Memory B cell (primary cell): ENCODE measurements at places on chromosomes 7 and 10.

DNA sequence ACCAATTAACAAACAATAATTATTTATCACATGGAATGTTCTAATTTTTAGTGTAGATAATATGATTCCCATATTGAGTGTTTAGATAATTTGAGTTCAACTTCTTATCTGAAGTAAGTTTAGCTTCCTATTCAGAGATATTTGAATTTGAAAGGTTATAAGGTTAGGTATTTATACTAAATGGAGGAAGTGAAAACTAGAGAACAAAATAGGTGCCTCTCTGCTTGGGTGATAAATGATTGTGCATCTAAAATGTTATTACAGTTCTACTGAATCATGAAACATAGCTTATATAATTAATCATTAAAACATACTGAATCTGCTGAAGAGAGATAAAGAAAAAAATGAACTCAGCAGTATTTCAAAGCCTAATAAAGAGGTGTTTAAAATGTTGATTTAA lies 1174.3 kb downstream of the XPNPEP1 start:
- no peak for DNase-seq

- peak; percentile 74 for DNase-seq
Measured at GRCh38 chr7:26078437-26079336, 73.3 kb upstream of the NFE2L3 start.

DNA sequence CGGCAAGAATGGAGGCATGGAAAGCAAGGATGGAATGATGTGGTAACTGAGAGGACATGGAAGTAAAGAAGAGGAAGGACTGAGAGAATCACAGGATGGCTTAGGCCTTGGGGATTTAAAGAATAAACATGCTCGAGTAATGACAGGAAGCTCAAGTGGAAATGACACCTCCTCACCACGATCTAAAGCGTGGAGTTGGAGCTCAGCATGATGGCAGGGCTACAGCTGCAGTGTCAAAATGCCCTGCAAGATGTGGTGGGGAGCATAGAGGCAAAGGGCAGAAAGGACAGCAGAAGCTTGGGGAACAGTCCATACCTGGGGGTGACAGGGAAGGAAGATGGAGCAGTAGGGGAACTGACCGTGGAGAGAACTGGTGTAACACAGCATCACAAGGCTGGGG lies 229.5 kb upstream of the PLXNA4 start:
- no peak for DNase-seq

GRCh38 chr7:6530626-6531491 lies 20.4 kb downstream of the GRID2IP start:
- peak; percentile 50 for DNase-seq

DNA sequence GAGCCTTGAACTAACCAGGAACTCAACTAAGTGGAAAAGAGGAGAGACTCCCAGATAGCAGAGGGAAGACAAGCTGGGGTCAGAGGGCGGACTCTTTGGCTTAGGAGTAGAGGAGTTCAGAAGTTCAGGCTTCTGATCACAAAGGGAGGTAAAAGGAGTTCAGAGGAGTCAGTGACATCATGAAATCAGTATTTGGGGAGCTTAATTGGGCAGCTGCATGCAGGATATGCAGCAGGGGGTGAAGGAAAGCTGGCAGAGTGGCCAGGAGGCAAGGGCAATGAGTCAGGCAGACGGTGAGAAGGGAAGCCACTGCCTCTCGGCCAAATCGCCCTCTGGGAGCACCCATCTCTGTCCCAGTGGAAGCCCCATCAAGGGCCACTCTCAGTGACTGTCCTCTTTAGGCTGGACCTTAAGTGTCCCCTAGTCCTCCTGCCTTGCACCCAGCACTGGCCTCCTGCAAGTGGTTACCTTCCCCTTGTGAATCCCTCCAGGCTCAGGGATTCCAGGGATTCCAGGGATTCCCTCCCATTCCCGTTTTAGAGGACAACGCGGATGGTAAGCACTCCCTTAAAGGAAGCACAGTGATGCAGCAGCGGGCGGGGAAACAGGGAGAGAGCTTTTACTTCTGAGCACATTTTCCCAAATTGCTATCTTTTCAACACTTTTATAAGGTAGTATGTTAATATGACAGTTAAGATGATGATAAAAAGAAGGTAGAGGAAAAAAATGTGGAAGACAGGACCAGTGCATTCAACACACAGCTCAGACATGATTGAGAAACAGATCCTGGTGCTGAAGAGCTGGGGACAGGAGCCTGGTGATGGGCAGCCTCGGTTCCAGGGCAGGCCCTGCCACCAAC lies 72.6 kb downstream of the KCNMA1 start:
- DNase-seq: no peak

DNA sequence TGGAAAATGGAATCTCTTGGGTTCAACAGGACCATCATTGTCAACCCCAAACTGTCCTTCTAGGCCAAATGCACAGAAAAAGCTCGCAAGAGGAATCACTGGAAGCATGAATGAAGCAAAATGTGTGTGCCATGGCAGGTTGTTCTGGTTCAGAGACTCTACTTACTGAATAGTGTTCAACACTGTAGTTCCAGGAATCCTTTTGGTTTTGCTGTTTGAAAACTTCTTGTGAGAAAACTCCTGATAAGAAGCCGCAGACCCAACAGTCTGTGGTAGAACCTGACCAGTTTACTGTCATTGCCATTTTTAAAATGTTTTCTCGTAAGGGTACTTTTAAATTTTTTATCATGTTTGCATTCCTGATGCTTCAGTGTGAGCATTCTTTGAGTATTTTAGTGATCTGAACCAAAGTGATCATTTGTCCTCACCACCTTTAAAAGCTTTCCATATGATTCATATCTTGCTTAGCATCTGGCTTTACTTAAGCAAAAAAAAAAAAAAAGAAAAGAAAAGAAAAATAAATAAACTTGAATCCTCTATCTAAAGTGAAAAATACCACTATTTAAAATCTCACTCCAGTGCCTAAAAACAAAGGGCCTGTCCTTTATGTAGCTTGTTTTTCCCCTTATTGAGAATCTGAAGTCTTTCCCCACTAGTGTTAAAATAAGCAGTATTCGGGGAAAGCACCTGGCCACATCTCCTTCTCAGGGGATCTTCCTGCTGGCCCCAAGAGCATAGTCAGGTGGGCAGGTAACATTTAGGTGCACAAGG lies 92.4 kb downstream of the WNT2 start:
- no peak for DNase-seq

GRCh38 chr7:92875173-92875572 lies 38.8 kb upstream of the CDK6 start:
- DNase-seq: no peak

- DNase-seq: no peak
Measured at GRCh38 chr7:55539380-55539779, 32.9 kb downstream of the VOPP1 start.

DNA sequence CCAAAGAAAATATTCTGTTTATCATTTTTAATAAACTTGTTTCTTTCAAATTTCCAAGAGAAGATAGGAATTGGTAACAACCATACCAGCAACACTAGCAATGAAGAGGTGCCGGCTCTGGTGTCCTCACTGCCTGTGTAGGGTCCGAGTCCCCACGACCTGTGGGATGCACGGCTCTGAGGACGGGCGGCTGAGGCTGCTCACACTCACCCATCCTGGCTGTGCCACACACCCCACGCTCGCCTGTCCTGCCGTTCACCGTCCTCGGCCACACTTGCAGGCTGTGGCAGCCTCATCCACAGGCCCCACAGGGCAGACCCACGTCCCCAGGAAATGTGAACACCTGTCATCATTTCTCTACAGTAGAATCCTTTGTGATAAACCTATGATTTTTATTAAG lies 48.2 kb upstream of the DPYSL4 start:
- DNase-seq: no peak

GRCh38 chr10:101485681-101486554 lies 102.1 kb downstream of the POLL start:
- DNase-seq: no peak

DNA sequence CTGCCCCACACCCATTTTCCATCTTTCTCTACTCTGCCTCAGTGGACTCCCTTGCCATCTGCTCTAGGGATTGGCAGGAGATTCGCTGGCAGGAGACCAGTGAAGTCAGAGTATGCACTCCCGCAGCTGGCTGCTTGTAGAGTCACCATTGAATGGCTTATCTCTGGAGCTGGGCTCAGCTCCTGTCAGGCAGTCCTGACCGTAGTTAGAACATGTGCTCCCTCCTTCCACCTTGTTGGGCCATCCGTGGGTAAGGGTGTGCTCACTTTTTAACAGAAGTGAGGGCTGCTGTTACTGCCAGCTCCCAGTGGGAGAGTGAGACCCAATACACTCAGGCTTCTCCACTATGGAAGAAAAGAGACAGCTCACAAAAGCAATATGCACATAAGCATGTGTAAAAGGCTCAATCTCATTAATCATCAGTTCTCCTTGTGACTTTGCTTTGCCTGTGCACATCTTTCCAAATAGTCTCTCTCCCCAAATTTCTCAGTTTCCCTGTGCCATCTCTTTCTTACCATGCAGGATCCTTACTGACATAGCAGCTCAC lies 773.3 kb downstream of the GRID1 start:
- DNase-seq: no peak

DNA sequence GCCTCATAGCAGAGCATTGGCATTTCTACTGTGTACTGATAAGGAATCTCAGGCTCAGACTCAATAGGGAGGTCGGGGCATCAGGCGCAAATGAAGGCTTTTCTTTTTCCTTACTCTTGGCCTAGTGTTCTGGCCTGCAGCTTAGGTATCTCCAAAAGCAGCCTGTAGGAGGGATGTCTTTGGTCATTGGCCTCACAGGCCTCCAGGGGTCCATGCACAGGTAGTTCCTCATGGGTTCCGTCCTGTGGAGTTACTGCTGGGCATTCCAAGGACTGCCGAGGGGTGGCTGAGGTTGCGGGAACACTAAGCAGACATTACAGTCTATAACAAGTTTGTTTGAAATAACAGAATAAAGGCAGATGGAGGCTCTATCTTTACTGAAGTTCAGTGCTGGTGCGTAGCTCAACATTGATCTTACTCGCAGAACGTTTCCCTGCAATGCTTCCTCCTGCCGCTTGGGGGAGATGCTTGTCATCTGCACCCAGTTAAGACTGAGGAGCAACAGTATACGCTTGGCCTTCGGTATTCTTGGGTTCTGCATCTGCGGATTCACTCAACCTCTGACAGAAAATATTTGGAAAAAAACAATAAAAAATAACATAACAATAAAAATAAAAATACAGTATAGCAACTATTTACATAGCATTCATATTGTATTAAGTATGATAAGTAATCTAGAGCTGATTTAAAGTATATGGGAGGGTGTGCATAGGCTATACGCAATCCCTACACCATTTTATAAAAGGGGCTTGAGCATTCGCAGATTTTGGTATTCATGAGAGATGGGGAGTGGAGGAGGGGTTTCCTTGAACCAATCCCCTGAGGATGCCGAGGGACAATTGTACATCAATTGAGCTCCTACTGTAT lies 58.9 kb downstream of the SH2D4B start:
- DNase-seq: no peak

- no peak for DNase-seq
Measured at GRCh38 chr7:69504733-69505420, 93.4 kb upstream of the AUTS2 start.

DNA sequence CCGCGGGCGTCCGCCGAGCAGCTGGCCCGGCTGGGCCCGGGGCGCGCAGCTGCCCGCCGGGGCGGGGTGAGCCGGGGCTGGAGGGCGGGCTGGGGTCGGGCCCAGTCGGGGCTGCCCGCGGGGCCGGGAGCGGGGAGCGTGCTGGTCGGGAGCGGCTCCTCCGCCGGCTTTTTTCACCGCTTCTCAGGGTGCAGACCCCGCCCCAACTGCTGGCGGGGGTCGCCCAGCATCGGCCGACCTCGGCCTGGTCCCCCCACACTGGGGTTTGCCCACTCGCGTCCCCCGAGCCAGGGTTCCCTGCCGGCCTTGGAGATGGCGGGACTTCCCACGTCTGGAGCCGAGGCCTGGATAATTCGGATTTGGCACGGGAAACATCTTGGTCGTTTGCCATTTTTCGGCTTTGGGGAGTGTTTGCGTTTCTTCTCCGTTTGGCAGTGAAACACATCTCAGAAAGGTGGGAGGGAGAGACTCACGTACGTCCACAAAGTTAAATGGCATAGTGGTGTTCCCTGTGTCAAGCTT lies 432 bp downstream of the TMEM248 start:
- no peak for DNase-seq

GRCh38 chr10:130812381-130813148 lies 499.0 kb downstream of the TCERG1L start:
- no peak for DNase-seq

DNA sequence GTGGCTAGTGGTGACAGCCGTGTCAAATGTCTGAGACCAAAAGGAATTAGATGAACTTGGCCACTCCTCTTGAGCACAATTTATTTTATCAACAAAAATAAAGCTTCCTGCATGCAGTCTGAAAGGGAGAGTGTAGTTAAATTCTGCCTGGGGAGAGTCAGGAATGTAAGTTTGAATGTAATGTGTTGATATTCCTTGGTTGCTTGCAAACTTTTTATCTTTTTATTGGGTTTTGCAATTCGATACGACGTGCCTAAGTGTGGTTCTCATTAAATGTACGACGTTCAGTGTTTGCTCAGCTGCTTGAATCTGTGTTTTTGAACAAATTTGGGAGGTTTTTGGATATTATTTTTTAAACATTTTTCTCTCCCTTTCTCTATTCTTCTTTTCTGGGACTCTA lies 839.9 kb downstream of the CCSER2 start:
- DNase-seq: no peak

DNA sequence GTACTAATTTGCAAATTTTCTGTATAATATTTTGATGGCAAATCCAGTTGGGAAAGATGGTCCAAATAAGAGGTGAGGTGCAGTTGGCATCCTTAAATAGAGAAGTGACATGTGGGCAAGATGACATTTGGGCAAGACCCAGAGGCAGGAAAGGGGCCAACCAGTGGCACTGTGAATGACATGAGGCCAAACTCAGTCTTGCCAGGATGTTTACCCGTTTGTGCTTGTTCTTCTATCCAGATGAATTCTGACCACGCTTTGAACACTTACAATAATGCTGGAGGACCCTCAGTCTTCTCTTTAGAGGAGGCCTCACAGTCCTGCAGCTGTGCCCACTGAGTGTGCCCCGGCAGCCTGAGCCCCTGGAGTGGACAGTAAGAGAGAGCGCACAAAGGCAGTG lies 45.1 kb downstream of the KCNMA1 start:
- no peak for DNase-seq

DNA sequence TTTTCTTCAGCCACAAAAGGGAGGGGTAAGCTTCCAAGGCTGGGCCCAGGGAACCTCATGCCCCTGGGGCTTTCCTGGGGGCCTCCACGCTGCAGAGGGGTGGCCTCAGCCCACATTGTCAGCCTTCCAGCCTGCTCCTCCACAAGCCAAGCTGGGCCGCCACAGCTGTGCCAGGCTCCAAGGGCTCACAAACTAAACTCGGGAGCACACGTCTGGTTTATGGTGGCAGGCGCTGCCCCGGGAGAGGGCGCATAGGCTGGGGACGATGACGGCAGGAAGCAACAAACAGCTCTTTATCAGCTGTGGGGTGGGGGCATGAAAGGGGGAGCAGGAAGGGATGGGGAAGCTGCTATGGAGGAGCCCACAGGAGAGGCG lies 6.3 kb upstream of the CDH23 start:
- no peak for DNase-seq

DNA sequence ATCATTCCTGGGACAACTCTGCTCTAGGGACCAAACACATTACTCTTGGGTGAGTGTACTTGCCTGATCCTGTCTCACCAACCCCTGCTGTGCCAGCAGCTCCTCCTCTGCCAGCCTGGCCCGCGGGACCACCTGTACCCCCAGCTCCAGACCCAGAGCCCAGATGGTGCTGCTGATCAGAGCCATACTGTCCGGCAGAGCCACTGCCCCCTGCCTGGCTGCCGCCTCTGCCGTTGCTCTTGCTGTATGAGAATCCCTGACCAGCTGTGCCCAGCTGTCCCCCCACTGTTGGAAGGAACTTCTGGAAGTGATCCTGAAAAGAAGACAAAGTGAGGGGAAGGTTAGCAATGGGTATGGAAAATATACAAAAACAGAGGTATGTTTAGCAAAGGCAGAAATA lies 6.9 kb downstream of the MYOZ1 start:
- no peak for DNase-seq

- DNase-seq: no peak
Measured at GRCh38 chr10:102608487-102608886, 35.8 kb upstream of the TRIM8 start.
